ENCODE measurements at places on chromosomes 12 and 14.

DNA sequence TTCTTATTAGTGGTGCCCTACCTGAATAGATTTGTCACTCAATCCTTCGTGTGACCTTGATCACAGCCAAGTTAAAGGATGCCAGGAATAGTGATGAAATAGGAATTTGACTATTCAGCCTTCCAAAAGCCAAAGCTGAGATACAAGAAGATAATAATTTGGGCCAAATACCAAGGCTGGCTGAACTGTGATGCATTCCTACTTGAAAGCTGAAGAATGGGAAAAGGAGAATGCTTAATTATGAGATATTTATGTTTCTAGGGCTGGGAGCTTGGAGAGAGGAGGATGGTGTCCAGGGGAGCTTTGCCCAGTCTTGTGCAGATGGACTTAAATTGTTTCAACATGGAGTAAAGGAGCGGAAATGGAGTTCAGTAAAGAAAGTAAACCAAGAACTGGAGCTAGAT is 5.2 kb downstream of the RNASE7 start:
- no peak for DNase-seq

DNA sequence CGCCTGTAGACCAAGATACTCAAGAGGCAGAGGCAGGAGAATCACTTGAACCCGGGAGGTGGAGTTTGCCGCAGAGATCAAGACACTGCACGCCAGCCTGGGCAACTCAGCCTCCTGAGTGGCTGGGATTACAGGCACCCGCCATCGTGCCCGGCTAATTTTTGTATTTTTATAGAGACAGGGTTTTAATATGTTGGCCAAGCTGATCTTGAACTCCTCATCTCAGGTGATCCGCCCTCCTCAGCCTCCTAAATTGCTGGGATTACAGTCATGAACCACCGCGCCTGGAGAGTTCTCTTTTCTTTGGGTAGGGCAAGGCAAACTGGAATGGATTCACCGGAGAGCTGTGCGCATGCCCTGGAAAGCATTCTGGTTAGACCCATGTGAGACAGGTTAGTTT is 179.3 kb upstream of the ALG10B start:
- no peak for DNase-seq

DNA sequence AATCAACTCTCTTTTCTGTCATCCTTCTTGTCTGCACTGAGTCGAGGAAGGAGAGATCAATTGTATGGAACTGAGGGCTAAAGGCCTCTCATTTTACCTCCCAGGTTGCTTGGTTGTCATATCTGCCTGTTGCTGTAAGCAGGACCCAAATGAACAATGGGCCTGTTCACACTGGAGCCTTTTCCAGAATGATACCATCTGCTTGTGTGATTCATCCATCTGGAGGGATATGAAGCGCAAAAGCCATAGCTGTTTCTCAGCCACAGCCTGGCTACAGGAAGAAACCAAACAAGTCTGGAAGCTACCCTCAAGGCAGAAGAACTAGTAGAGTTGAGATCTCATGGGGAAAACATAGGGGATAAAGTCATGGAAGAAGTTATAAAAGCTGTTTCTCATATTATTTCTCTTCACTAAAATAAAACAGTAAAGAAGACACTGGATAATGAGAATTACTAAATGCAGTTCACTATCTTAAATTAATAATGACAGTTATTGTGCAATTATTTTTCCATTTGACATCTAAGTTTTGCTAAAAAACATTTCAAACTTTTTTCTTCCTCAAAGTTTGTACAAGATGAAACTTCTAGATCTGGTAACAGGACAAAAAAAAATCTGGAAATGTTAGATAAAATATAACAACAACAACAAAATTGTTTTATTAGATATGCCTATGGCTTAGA is 106.3 kb downstream of the SPTSSA start:
- no peak for DNase-seq

DNA sequence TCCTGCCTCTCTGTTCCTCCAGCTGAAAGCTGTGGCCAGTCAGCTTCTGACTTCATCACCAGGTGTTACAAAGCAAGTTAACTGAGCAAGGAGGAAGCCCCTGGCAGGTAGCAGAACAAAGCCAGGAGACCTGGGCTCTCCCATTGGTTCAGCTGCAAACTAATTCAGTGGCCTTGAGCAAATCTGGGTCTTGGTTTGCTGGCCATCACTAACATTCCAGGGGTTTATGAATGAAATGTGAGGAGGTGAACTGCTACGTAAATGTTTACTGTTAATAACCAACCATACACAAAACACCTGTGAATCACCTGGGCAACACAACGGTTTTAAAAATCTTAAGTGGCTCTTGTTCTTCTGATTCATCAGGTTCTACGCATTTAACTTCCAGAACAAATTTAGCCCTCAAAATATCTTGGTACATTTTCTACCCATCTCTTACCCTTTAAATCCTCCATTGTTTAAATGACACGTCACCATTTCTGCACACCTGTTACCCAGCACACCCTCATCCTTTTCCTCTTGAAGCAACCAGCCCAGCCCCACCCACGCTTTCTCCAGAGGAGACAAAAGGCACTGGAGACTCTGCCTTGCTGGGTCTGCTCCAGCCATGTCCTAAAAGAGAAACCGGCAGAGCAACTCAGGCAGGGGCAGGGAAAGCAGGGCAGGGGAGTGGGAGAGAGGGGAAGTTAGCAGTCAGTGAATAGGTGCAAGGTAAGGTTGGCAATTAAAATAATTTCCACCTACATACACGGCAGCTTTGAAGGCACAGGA is 49.3 kb upstream of the TSPAN11 start:
- DNase-seq, result no peak

DNA sequence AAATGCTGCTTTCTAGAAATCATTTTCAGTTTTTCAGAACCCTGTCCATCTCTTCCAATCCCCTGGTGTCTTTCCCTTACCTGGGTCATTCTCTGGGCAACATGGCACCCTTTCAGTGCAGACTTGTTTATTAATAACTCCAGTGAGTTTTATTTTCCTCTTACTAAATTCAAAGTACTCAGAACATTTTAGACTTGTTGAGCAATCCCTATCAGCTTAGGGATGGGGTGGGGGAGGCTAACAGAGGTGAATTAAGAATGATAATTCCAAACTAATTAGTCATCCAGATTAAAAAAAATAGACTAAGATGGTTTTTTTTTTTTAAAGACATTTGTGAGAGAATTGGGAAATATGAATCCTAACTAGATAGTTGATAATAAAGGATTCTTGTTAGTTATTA is 10.7 kb downstream of the GPRC5A start:
- no peak for DNase-seq
